ENCODE measurements at places on chromosomes 5 and 9.

- DNase-seq, result no peak
Observed at GRCh38 chr5:120803282-120803681, 339.2 kb downstream of the PRR16 start.

- DNase-seq, result no peak
Observed at GRCh38 chr9:8734760-8735159, 935.2 kb upstream of the DMAC1 start.

DNA sequence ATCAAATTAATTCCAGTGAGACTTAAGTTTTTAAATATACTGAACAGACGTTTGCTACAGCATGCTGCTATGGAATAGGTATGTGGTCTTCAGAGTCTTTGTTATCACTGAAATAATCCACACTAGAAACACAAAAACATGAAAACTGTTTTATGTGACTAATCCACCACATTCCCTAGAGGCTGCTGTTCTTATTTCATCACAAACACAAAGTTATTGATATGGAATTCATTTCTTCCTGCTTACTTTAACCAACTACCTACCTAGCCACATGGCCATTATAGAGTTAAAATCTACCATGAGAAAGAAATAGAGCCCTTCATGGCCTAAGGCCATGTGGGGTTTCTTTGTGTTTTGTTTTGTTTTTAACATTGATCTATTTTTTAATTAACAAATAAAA lies 232.3 kb upstream of the PTGER4 start:
- DNase-seq, result no peak

DNA sequence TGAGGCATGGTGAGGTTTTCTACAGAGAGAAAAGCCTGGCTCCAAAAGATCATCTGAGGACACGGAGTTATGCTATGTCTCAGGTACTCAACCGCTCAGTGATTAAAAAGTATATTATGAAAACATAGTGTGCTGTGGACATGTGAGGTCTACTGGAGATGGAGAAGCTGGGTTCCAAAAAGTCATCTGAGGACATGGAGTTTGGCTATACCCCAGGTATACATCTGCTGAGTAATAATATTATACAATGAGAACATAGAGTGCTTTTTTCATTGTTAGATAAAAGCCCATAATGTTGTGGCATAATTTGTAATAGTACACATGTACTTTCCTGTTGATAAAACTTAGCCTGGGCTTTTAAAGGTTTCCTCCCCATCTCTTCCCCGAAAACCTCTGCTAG lies 70.7 kb upstream of the SHISAL2B start:
- DNase-seq, result no peak

GRCh38 chr5:29780401-29780800 lies 1413.1 kb upstream of the CDH6 start:
- DNase-seq, result no peak

GRCh38 chr9:134707031-134707680 lies 65.6 kb downstream of the COL5A1 start:
- DNase-seq, result no peak

DNA sequence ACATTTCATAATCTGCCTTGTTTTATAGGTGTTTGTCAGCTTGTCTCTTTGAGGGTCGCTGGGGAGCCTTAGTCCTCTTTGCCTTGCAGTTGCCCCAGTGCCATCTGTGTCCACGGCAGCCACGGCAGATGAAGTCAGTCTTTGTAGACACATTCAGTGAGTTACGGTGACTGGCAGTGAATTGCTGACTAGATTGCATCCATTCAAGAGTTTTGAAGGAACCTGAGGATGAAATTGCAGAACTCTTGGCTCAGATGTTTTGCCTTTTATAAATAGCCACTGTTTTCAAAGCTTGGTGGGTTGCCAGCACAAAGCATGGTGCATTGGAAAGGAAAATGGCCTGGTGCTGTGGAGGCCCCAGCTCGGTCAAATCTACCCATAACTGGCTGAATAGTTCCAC lies 125.6 kb downstream of the TRIO start:
- DNase-seq, result no peak

GRCh38 chr5:108521011-108521700 lies 139.3 kb upstream of the FBXL17 start:
- DNase-seq, result no peak

DNA sequence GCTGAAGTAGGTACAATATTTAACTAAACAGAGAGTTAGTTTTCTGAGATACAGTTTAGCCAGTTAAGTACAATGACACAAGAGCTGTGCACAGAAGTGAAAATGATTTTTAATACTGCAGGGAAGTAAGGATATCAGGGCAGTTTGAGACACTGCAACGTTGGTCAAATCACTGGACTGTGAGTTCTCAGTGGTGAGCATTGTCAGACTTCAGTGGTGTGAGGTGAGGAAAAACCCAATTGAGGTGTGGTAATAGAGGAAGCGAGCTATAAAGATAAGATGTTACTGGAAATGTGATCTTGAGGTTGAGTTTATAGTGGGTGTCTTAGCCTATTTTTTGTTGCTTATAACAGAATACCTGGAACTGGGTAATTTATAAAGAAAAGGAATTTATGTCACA lies 12.8 kb upstream of the FBXL7 start:
- DNase-seq, result no peak

DNA sequence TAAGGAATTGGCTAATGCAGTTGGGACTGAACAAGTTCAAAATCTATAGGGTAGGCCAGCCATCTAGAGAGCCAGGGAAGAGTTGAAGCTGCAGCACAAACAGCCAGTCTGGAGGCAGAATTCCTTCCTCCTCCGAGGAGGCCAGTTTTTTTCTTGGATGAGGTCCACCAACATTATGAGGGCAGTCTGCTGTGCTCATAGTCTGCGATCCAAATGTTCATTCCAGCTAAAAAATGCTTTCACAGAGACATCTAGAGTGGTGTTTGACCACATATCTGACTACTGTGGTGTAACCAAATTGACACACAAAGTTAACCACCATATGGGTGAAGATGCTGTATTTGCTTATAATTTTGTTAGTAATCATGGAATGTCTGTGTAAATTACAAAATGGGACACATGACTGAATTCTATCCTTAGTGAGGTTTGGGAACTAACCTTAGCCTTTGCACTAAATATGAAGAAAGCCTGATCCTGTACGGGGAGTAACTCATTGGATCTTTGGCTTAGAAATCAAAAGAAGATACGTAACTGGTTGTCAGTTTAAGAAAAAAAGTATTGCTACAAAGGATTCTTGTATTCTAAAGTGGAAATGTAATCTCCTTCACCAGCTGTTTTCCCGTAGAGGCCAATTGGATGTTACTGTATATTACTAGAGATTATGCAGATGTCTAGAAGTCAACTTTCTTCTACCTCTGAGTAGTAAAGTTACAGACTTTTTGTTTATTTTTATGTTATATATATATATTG lies 70.6 kb downstream of the SPIN1 start:
- no peak for DNase-seq

DNA sequence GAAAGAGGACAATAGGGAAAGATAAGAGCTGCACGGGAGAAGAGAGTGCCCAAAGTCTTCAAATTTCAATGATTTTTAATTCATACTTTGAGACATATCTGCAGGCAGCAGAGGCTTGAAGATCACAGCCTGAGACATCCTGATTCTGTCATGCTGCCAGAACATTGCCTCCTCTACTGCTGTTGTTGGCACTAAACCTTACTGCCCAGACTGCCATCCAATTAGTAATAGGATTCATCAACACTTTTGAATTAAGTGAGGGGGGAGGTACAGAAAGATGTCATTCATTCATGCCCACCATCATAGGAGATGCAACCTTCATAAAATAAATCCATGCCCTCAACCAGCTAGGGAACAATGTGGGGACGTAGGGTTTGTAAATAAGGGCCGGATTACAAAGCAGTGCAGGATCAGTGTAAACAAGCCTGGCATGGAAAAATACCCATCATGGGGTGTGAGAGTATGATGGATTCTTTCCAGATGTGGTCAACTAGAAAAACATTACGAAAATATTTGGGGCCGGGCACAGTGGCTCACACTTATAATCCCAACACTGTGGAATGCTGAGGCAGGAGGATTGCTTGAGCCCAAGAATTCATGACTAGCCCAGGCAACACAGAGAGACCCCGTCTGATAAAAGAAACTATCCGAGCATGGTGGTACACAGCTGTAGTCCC lies 122.1 kb upstream of the DAPK1 start:
- DNase-seq, result no peak

GRCh38 chr9:81377320-81377719 lies 312.0 kb downstream of the TLE1 start:
- DNase-seq, result no peak

- no peak for DNase-seq
Observed at GRCh38 chr9:994005-994404, 17.6 kb downstream of the DMRT3 start.

GRCh38 chr5:133428072-133428660 lies 184.2 kb downstream of the FSTL4 start:
- DNase-seq, result no peak

DNA sequence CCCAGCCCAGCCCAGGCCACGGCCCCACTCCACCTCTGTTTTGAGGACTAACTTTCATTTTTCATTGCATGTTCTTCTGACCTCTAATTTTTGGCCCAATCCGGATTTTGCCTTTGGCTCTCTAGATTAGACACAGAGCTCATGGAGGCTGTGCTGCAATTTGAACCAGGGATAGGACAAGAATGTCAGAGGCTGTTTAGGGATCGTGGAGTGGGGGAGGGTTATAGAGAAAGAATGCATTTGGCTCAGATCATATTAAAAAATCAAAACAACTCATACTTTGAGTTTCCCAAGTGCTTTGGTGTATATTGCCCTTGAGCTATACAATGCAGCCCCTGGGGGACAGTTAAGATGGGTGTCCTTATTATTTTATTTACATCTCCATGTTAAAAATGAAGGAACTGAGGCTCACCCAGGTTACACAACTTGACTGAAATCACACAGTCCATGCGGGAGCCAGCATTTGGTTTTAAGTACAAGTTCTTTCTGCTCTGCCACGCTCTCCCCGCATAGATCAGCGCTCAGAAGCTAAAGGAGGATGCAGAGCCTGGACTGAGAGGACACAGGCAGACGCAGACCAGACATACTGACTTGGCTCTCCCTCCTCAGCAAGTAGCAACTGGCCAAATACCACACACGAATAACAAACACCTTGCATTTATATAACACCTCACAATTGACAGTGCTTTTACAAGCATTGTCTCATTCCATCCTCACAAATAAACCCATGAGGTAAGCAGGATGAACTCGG lies 126.4 kb upstream of the RAI14 start:
- DNase-seq, result no peak

DNA sequence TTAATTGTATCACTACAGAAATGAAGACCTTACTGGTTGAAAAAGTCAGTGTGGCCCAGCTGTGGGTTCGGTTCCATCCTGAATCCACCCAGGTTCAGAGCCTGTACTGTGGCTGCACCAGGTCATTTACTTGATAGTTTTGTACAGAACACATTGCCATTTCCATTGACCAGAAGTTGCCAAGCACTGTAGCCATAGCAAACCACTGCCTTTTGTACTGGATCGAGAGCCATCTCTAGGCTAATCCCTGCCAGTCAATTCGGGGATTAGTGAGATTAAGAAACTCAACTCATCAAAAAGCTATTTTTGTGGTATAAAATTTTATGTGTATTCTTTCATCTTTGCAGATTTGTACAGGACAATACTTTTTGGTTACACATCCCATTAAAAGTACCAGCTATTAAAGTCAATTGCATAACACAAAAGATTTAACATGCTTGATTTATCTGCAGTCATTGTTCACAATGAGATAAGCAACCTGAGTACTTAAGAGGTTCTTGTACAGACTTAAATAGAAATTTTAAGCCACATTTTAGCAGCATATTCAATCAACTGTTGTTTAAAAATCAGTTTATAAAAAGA lies 108.5 kb upstream of the OTULINL start:
- no peak for DNase-seq

DNA sequence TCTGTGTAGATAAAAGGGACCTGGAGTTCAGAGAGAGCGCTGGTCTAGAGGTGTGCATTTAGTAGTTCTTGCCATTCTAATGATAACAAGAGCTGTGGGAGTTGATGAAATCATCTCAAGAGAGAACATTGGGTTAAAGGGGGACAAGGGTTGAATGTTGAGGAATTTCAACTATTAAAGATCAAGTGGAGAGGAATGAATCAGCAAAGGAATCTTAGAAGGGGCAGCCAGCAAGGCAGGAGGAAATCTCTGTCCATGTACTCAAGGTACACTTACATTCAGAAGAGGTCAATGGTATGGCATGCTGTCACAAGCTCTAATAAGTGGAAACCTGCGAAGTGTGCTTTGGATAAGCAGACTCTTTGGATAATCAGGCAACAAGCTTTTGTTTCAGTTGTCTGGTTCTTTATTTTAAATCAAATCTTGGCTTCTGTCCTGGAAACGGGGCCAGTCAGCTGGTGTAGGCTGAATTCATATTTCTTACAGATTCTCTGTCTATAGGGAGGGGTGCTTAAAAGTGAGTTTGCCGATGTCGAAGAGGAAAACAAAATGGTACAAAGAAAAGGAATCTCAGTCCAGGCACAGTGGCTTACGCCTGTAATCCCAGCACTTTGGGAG lies 320.5 kb upstream of the CD180 start:
- no peak for DNase-seq

DNA sequence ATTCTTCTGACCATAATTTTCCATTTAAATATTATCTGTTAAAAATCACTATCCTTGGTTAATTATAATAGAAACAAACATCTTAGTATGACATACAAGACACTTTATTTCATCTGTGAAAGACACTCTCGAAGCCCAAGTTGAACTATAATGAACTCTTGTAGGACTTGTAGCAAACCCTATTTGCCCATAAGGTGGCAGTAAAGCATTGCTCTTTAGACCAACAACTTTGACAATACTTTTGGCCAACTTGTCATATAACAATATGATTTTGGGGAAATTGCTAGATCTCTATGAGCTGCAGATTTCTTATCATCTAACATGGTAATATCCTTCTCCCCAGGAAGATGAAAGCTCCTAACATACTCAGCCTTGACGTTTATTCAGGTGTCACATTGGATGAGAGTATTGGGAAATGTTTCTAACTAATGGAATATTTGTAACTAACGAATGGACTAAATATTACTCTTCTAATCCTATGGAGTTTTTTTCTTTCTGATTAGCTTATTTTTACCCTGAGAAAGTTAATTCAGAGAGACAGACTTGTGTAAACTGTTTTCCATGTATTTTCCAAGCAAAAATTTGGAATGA lies 11.0 kb downstream of the SPINK14 start:
- DNase-seq, result no peak

DNA sequence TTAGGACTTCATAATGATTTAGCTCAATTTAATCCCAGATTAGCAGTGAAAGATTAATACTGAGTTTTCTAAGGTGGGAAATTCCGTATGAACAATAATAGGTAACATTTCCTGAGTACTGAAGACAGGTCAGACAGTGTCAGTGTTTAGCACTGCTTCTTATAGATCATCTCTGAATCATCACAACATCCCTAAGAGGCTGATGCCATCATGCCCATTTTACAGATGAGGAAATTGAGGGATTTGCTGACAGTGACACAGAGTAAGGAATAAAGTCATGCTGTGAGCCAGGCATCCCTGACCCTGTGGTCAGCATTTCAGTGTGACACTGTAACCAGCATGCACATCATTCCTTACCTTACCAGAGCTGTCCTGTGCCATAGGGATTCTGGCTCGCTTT lies 44.5 kb downstream of the DAPK1 start:
- no peak for DNase-seq

- no peak for DNase-seq
Observed at GRCh38 chr5:95738834-95739233, 7.7 kb downstream of the RHOBTB3 start.

GRCh38 chr5:30572279-30572678 lies 621.2 kb upstream of the CDH6 start:
- no peak for DNase-seq

Data from activated CD4-positive, alpha-beta T cell treated with anti-CD3 and anti-CD28 coated beads, Interleukin-2, amount 50 U/mL, for 48 hours (primary cell).